RCC 7860 (cell line): ENCODE measurements at places on chromosomes 7 and 10.

GRCh38 chr7:28984631-28985030, 26.5 kb upstream of the TRIL start:
- peak; percentile 25 for DNase-seq

DNA sequence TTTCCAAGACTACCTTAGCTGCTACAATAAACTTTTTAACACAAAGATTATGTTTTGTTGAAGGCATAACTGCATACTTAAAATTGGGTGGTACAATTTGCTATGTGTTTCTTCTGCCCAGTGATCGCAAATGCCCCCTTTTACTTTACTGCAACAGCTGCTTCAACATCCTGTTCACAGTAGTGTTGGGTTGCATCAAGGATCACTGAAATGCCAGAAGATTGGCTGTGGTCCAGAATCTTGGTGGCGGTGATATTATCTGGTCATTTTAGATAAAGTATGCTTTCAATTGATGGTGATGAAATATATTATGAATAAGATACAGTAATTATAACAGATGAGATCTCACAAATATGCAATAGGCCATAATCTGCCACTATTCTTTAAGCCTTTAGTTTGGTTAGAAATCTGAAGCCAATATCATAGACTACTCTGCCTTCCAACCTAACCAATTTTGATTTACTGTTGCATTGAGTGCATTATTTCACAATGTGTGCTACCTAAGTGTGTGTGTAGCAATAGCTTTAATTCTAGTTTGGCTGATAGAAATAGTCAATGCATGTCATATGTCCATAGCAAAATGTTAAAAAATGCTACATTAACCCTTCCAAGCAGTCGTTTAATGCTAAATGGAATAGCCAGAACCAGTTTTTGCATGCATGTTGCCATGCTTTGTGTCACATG, 29.8 kb upstream of the ING3 start:
- DNase-seq, result no peak

DNA sequence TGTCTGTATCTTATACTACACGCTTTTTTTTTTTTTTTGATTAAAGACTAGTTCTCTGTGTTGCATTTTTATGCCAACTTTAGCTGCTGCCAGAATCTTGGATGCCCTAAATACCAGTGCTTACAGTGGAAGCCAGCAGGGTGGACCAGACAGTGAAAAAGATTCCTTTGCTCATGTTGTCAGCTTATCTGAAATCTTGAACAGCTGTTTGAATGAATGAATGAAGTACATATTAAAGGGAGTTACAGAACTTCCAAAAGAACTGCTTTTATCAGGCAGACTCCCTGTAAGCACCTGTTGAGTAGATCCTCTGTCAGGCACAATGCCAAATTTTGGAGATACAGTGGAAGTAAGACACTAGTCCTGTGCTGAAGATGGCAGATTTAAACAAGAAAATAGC, 184.9 kb downstream of the PPP1R9A start:
- DNase-seq, result no peak

GRCh38 chr7:82468435-82468834, 24.9 kb upstream of the CACNA2D1 start:
- no peak for DNase-seq

- no peak for DNase-seq
These were observed 224.5 kb upstream of the SEMA3E start for GRCh38 chr7:83873459-83873858.

DNA sequence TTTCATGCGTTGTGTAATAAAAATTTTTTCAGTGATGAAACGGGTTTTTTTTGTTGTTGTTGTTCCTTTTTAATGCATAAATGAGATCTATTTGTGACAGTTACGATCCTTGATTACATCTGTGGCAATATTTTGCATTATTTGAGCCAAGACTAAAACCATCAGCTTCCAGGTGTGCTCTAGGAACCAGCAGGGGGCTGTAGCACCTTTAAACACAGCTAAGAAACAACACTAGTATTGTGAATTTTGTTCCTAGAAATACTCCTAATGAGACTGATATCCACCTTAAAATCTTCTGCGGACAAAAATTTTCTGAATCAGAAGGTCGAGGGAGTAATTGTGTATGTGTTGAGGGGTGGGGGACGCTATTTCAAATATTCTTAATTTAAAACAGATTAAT, 52.6 kb downstream of the FGFBP3 start:
- no peak for DNase-seq

GRCh38 chr7:28988091-28988490, 30.0 kb upstream of the TRIL start:
- DNase-seq, result no peak

DNA sequence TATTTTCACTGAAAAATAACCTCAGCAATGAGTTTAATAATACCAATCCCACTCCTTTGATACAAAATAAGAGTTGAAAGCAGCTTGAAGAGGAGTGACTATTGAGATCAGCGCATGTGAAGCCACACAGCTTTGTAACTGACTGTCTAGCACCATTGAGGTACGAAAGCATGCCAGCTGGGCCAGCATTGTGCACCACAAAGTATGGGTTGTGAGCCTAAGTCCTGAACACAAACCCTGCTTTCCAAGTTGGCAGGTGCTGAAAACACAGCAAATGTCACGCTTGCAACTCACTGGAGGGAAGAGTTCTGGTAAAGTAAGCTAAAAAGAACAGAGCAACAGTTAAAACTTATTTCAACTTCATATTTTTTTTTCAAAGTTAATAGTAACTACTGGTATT, 4.0 kb upstream of the FAM53B start:
- DNase-seq, result no peak

GRCh38 chr10:104368381-104368780, 14.7 kb downstream of the CFAP58 start:
- no peak for DNase-seq

- peak; percentile 9 for DNase-seq
These were observed 7.6 kb downstream of the SERPINE1 start for GRCh38 chr7:101134399-101134980.

DNA sequence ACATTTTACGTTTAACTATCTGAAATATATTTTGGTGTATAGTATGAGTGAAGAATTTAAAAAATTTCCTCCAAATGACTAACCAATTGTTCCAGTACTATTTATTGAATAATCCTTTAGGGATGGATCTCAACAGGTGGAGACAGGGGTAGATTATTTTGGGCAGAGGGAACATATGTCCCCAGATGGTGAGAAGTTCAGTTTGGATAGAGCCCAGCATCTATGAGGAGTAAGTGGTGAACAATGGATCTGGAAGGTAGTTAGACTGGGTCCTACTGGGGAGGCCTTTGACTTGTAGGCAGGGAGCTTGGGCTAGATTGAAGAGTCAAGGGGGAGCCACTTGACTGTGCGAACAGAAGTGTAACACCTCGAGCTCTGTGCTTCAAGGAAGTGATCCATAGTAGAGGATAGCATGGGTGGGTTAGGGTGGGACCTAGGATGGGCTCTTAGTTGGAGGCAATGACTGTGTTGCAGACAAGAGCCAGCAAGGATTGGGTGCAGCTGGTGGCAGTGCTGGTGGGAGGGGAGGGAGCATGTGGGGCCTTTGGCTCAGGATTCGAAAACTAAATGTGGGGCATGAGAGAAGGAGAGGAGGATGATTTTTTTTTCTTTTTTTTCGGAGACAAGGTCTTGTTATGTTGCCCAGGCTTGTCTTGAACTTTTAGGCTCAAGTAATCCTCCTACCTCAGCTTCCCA, 3.9 kb upstream of the PURB start:
- DNase-seq, result no peak

GRCh38 chr7:2299131-2299829, 15.0 kb downstream of the SNX8 start:
- DNase-seq, result no peak

DNA sequence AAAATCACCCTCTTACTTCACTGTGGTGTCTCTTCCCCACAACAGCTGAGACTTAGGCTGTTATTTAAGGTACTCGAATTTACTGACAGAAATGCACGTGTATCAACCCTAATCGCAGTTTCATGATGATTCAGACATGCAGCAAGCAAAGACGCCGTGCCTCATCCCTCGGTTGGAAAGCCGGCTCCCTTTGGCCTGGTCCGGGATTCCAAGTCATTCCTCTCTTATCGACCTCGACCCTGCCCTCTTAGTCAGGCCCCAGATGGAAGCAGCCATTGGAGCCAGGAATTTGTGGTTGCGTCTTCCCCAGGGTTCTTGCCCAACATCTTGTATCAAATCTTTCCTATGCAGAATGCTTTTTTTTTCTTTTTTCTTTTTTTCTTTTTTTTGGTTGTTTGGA, 229.5 kb downstream of the GATA3 start:
- DNase-seq, result no peak

DNA sequence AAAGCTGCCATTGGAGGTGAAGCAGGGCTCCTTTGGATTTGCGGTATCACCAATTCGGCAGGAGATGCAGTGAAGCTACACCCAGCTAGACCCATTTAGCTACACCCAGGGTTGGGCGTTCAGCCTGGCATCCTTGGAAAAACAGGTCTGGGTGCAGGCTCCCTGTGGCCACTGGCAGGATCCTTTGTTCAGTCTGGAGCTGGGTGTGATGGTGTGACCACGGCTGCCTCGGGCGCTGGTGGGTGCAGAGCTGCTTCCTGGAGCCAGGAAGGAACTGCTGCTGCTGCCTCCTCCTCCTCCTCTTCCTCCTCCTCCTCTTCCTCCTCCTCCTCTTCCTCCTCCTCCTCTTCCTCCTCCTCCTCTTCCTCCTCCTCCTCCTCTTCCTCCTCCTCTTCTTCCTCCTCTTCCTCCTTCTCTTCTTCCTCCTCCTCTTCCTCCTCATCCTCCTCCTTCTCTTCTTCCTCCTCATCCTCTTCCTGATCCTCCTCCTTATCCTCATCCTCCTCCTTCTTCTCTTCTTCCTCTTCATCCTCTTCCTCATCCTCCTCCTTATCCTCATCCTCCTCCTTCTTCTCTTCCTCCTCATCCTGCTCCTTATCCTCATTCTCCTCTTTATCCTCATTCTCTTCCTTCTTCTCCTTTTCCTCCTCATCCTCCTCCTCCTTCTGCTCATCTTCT, 84.0 kb downstream of the GRK5 start:
- DNase-seq, result no peak

DNA sequence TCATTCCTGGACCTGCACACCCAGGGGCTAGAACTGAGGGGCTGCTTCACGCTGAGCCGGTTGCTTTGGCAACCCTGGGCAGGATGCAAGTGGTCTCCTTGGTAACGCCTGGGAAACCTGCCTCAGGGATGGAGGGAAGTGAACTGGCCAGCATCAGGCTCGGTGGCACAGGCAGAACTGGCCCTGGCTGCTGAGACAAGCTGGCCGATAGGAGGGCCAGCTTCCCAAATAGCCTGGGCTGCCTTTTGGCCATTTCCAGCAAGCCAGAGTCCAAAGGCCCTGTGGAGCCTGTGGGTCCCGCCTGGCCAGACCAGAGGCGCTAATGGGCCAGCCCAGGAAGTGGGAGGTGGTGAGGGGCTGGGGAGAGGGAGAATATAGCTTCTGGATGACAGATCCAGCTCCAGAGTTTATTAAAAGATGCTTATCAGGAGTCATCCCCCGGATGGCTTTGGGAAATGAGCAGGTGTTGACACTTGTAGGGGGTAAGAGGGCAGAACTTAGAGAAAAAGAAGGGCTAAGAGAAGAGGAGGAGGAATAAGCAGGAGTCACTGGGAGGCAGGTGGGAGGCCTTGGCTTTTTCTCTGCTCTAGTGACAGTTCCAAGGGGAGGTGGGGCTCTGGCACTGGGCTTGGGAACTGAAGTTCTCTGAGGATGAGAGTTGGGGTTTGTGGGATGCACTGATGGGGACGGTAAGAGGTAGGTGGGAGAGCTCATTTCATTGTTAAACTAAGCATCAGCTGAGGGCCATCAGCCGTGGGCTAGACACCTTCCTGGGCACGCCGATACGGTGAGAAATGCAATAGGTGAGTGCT, 9.6 kb downstream of the NEURL1 start:
- DNase-seq, result no peak

DNA sequence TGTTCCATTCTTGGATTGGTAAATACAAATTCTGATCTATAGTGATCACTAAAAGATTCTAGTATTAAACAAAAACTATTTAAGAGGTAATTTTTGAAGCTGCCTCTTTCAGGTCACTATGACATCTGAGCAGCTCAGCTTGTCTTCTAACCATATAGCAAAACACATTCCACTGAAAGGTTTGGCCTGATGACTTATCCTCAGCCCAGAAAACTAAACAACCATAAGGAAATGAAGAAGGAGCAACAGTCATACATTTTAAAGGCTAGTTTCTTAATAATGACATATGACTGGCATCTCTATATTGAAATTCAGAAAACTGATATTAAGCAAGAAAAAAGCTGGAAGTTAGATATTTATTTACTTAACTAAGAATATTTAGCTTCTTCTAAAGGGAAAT, 24.6 kb downstream of the NT5C2 start:
- DNase-seq, result no peak

DNA sequence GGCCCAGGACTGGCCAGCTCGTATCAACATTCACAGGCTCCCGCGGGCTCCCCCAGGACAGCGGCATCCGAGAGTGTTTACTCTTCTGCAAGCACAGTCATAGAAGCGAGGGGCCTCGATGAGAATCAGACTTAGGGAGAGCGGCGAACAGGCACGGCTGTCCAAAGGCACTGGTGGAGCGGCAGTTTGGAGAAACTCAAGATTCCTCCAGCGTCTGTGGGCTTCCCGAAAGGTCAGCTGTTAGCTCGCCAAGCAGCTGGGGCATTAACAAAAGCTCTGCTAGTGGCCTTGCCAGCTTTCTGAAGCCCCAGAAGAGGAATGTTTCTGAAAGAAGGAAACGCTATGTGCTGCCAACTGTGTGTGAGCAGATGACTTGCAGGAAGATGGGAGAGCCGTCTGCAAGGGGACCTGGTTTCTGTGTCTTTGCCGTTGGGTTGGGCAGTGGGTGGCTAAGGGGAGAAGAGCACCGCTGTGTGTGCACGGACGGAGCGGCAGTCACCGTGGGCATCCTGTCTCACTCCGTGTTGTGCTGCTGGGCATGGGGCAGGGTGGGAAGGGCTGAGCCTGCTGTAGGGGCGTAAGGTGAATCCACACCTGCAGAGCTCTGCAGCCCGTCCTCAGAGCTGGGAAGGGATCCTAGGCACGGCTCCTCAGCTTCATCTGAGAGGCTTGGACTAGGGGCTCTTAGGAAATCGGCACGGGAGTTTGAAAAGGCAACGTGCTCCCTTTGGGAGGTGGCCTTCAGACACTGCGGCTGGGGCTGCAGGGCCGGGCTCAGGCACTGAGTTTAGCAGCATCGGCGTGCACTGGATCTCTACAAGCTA, 42.1 kb downstream of the AMZ1 start:
- no peak for DNase-seq

- DNase-seq, result no peak
These were observed 25.0 kb downstream of the CACUL1 start for GRCh38 chr10:118729641-118730258.

- DNase-seq, result no peak
These were observed 29.4 kb upstream of the PNLIPRP3 start for GRCh38 chr10:116398224-116398623.

GRCh38 chr7:90669492-90669891, 73.4 kb downstream of the CDK14 start:
- DNase-seq, result no peak

GRCh38 chr7:43199371-43200160, 87.1 kb downstream of the HECW1 start:
- DNase-seq, result no peak
